ENCODE measurements at places on chromosomes 11 and 22. TPM values are rescaled to one million over a fixed set of nuclear protein-coding genes. Genes with fewer than 3 reads are reported as not detected.

GRCh38 chr11:94731880-94732601 is 36.1 kb upstream of the AMOTL1 start:
- no peak for DNase-seq

GRCh38 chr22:39301108-39301507 is 18.3 kb downstream of the RPL3 start:
- DNase-seq: no peak

DNA sequence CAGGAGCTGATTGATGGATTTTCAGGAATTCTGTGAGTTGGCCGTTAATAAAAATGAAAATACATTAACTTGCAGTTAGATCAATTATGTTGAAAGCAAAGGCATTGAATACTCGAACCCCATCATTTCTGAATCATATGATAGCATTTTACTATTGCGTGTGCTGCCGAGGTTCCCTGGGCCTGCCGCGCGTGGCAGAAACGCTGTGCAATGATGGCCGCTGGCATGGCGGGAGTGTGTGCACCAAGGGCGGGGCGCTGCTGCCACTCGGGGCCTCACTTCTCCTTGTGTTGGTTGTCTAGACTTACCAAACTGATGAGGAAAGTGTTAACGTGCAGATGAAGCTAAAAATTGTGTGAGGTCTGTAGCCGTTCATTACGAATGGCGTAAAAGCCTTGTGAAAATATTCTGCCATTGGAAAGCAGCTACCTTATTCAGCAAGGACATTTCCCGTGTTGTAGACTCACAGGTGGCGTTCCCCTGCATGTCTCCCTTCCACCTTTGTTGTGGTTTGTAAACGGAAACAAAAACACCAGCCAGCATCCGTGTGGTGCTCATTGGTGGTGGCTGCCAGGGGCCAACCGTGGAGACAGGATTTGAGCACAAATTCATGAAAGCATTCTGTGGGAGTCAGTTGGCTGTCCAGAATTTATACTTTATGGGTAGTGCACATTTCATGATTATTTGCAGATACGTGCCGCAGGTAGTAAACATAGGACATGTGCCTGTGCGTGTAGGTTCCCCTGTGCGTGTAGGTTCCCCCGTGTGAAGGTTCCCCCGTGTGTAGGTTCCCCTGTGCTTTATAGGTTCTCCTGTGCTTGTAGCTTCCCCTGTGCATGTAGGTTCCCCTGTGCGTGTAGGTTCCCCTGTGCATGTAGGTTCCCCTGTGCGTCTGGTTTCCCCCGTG is 5.9 kb upstream of the GRAMD4 start:
- DNase-seq: peak; percentile 91

- DNase-seq: no peak
Observed at GRCh38 chr11:83764643-83765042, 478.5 kb upstream of the CCDC90B start.

GRCh38 chr11:9596926-9597464 is 23.5 kb downstream of the WEE1 start:
- DNase-seq: peak; percentile 68

GRCh38 chr22:26648011-26648497 is 9.3 kb upstream of the MIAT start:
- DNase-seq: peak; percentile 67

The STK33 gene
- not detected for total RNA-seq

The MB gene
- not detected for total RNA-seq

The OR51I1 gene
- total RNA-seq: not detected

Measured in OCI-LY7 (cell line).